Lung (tissue), 17 donors: ENCODE measurements at places on chromosomes 3 and 15. TPM values are rescaled to one million over a fixed set of nuclear protein-coding genes. Genes with fewer than 3 reads are reported as not detected.

The NT5DC2 gene
- 32.7 TPM for total RNA-seq

The COPS2 gene
- 46.3 TPM for total RNA-seq

The C3orf52 gene
- 21.4 TPM for total RNA-seq

The PRTG gene
- total RNA-seq, result 11.7 TPM

- peak; percentile 63 for DNase-seq
- H3K27me3 ChIP-seq, result no peaks in the 10 kb centered on the region
Observed at GRCh38 chr15:45205192-45205591, 17.4 kb upstream of the SHF start.

DNA sequence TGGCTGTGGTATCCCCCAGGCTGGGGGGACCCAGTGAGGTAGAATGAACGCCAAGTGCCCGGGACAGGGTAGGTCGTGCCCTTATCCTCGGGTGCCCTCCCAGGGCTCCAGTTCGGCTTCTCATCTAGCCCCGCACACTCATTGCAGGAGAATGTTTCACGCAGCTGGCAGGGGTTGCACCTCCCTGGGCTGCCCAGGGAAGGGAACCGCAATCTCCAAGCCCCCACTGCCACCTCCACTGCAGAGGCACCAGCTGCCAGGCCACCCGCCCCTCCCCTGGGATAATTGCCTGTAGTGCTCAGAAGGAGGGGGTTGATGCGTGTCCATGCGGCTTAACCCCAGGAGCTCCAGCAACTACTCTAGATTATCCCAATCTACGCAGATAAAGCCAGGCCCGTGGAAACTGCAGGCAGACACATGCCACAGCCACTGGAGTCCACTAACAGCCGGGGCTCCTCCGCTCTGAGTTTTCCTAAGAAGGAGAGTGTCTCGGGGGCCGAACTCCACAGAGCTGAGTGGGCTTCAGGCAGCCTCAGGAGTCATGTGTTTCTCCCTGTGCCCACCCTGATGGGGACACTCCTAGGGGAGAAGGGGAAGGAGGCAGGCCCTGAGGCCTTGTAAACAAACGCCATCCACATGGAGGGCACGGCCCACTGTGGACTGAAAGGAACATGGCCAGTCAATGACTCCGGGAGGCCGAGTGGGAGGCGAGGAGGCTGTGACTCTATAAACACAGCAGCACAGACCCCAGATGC is 137.2 kb upstream of the IQSEC1 start:
- no peaks in the 10 kb centered on the region for H3K36me3 ChIP-seq
- no peak overlapping the region for H3K27ac ChIP-seq
- no peaks in the 10 kb centered on the region for H3K4me1 ChIP-seq
- H3K4me3 ChIP-seq, result no peak overlapping the region
- peaks cover 12% of the 10 kb centered on the region for H3K27me3 ChIP-seq

DNA sequence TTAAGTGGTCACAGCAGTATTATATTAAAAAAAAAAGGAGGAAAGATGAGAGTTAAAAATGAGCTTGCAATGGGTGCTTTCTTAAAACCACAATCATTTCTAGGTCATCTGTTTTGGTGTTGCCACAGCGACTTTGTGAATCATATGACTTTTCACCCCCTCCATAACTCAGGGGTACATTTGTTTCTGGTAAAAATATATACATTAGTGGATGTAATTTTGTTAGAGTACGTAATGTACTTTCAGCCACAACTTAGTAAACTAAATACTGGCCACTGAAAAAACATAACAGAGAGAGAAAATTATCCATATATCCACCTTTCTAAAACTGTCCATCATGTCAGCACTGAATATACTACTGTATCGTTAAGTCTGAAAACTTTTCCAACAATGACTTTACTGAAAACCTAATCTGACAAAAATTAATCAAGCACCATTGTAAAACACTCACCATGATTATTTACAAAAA is 3.4 kb downstream of the ANKRD28 start:
- no peaks in the 10 kb centered on the region for H3K27me3 ChIP-seq
- H3K4me3 ChIP-seq, result no peak overlapping the region
- DNase-seq, result no peak
- peaks cover 38% of the 10 kb centered on the region for H3K4me1 ChIP-seq

DNA sequence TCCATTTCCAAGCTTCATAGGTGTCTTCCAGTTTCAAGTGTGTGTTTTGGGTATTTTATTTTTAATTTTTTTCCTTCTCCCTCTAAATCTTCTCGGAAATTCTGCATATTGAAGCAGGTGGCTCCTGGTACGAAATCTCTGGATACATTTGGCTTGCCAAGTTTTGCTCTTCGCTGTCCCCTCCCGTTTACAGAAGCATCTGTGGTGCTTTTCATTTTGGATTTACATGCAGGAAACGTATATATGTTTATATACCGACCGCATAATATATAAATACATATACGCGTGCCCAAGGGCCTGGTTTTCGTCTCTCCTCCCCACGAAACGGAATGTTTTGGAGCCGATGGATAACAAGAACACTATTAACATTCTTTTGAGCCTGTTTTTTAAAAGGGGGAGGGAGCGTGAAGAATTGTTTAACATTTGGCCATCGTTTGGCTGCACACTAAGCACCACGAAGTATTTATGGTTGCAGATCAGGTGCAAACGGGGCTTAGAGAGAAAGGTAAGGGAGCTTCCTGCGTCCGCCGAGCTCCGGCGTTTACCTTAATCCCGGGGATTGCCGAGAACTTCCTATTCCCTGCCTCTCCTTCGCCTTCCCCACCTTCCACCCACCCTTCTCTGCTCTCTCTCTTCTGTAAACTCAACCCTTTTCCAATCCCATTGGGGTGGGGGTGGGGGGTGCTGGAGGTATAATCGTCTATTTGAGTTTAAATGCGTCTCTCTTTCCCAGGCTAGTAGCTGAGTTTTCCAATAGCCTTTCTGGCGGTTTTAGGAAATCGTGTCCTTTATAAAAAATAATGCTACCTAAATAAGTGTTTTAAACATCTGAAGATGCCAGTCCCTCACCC is 1.1 kb upstream of the NLGN1 start:
- peak overlapping the region; percentile 85 for H3K27ac ChIP-seq
- peak; percentile 28 for DNase-seq
- H3K4me3 ChIP-seq, result peak overlapping the region; percentile 49
- peaks cover 4% of the 10 kb centered on the region for H3K4me1 ChIP-seq
- H3K27me3 ChIP-seq, result peaks cover 2% of the 10 kb centered on the region

GRCh38 chr3:157136647-157137387 is 23.1 kb downstream of the CCNL1 start:
- H3K27me3 ChIP-seq, result no peaks in the 10 kb centered on the region
- no peak for DNase-seq
- H3K27ac ChIP-seq, result peak overlapping the region; percentile 78

GRCh38 chr3:58626841-58627569 is 39.6 kb downstream of the FAM3D start:
- no peak overlapping the region for H3K4me3 ChIP-seq
- peaks cover 15% of the 10 kb centered on the region for H3K4me1 ChIP-seq
- H3K36me3 ChIP-seq, result no peaks in the 10 kb centered on the region
- no peak for DNase-seq
- peak overlapping the region; percentile 42 for H3K27ac ChIP-seq
- no peaks in the 10 kb centered on the region for H3K27me3 ChIP-seq

GRCh38 chr15:78072080-78072892 is 5.2 kb downstream of the TBC1D2B start:
- no peaks in the 10 kb centered on the region for H3K36me3 ChIP-seq
- H3K4me1 ChIP-seq, result peaks cover 36% of the 10 kb centered on the region
- no peak overlapping the region for H3K4me3 ChIP-seq
- no peak for DNase-seq
- no peaks in the 10 kb centered on the region for H3K27me3 ChIP-seq

- no peaks in the 10 kb centered on the region for H3K36me3 ChIP-seq
- DNase-seq, result no peak
- no peaks in the 10 kb centered on the region for H3K4me1 ChIP-seq
- H3K27me3 ChIP-seq, result no peaks in the 10 kb centered on the region
Observed at GRCh38 chr15:98143116-98143515, 182.6 kb downstream of the ARRDC4 start.

DNA sequence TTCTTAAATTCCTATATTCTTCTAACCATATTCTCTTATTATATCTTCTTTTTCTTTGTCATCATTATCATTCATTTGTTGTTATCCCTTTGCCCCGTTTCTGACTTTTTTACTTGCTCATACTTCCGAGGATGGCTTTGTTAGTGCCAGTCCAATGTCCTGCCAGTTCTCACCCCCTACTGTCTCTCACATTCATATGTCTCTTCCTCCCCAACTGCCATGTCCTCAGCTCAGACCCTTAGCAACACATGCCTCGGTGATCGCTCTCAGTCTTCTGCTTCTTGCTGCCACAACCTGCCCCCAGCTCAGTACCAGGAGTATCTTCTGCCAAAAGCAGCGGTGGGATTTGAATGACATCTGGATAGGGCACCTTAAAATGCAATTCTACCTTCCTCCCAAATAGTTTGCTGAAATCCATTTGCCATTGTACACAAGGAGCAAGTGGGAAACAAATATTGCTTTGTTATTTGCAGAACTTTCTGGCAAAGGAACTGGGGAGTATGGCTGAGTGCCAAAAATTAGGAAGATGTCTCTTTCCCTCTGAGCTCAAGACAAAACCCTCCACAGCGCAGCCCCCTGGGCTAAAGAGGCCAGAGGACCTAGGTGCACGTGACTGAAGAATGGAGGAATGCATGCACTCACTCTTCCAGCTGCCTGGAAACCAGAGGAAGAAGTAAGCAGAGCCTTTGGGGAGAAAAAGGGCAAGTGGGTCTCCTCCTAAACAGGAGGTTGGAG is 57.7 kb upstream of the CTNNB1 start:
- H3K27me3 ChIP-seq, result no peaks in the 10 kb centered on the region
- no peak overlapping the region for H3K4me3 ChIP-seq
- no peak for DNase-seq

DNA sequence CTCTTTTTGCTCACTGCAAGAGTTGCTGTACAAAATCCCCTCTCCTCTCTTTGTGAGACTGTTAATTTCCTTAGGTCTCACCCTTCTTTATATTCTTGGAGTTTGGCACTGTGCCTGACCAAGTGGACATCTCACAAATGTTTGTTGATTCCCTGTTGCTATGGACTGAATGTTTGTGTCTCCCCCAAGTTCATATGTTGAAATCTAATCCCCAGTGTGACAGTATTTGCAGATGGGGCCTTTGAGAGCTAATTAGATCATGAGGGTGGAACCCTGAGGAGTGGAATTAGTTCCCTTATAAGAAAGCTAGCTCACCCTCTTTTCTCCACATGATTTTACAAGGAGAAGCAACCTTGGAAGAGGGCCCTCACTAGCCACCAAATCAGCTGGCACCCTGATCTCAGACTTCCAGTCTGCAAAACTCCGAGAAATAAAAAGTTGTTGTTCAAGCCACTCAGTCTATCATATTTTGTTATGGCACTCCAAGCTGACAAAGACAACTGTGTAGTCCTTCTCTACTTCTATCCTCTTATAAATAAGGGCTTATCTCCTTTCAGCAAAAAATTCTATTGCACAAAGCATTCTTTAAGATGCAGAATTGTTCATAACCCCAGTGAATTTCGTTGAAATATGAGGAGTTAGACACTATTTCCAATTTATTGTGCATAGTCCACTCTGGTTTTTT is 65.5 kb upstream of the NPHP3 start:
- no peaks in the 10 kb centered on the region for H3K27me3 ChIP-seq
- peaks cover 3% of the 10 kb centered on the region for H3K4me1 ChIP-seq
- no peak overlapping the region for H3K27ac ChIP-seq
- DNase-seq, result peak; percentile 92
- H3K4me3 ChIP-seq, result no peak overlapping the region

DNA sequence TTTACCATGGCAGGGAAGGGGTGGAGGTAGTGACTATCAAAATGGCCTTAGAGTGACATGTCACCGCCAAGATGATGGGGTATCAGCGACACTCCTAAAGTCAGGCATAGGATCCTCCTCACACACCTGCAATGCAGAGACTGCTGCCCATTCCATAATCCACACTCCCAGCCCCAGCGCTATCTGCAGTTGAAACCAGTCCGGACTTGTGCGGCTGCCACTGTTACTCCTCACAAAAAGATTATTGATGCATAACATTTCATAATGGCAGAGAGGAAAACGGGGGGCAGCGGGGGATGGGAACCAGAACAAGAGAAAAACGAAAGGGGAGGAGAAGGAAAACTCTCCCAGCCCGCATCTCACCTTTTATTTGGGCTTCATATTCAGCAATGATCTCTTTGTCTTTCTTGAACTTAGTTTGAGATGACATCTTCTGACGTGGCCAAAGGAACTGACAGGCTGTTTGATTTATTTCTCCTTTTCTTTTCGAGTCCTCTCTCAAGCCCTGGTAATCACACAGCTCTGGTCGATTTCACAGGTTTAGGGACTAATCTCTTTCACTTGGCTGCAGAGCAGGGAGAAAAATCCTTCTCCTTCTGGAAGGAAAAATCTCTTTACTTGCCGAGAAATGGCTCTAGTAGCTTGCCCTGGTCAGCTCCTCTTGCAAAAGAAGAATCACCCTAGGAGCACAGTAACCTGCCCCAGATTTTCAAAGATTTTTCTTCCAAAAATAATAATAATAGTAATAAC is 749 bp downstream of the SRGAP3 start:
- no peaks in the 10 kb centered on the region for H3K27me3 ChIP-seq
- H3K4me1 ChIP-seq, result peaks cover 2% of the 10 kb centered on the region
- no peaks in the 10 kb centered on the region for H3K36me3 ChIP-seq
- no peak overlapping the region for H3K27ac ChIP-seq

DNA sequence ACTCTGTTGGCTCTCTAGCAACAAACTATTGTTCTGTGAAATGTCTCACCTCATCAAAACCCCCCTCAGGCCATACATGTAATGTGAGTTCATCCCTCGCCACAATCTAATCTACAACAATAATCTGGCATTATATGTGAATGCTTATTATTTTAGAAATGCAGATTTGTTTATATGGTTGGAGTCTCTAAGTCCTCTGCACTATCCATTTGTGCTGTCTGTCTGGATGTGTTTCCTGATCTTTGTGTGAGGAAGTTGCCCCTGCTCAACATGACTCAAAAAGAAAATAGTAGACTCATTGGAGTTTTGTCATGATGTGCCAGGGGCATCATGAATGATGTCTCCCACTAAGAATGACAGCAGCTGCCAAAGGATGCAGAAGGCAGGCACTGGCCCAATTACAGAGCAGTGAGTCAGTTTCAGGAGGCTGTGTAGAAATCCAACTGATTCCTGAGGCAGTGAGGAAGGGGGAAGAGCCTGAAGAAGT is 161.6 kb upstream of the PDZRN3 start:
- peak; percentile 66 for DNase-seq
- H3K27ac ChIP-seq, result peak overlapping the region; percentile 29
- peaks cover 4% of the 10 kb centered on the region for H3K4me1 ChIP-seq

GRCh38 chr3:155641956-155642355 is 102.9 kb downstream of the PLCH1 start:
- H3K27me3 ChIP-seq, result no peaks in the 10 kb centered on the region
- no peak for DNase-seq
- H3K4me1 ChIP-seq, result no peaks in the 10 kb centered on the region
- no peak overlapping the region for H3K4me3 ChIP-seq
- no peaks in the 10 kb centered on the region for H3K36me3 ChIP-seq
- H3K27ac ChIP-seq, result no peak overlapping the region

- DNase-seq, result no peak
- no peaks in the 10 kb centered on the region for H3K4me1 ChIP-seq
- no peak overlapping the region for H3K27ac ChIP-seq
- H3K36me3 ChIP-seq, result no peaks in the 10 kb centered on the region
- no peaks in the 10 kb centered on the region for H3K27me3 ChIP-seq
- no peak overlapping the region for H3K4me3 ChIP-seq
Observed at GRCh38 chr3:69126999-69127398, 4.6 kb upstream of the LMOD3 start.

- H3K27me3 ChIP-seq, result no peaks in the 10 kb centered on the region
- H3K27ac ChIP-seq, result no peak overlapping the region
- no peak for DNase-seq
- H3K4me1 ChIP-seq, result peaks cover 3% of the 10 kb centered on the region
- no peak overlapping the region for H3K4me3 ChIP-seq
Observed at GRCh38 chr3:61616586-61616985, 55.2 kb downstream of the PTPRG start.
